Suppressor macrophage (primary cell): ENCODE measurements at places on chromosomes 6 and 20.
A peak's percentile ranks its signal among the peaks of the same experiment; 100 is the strongest.

GRCh38 chr6:84731901-84732300 is 32.5 kb downstream of the TBX18 start:
- no peak for DNase-seq

DNA sequence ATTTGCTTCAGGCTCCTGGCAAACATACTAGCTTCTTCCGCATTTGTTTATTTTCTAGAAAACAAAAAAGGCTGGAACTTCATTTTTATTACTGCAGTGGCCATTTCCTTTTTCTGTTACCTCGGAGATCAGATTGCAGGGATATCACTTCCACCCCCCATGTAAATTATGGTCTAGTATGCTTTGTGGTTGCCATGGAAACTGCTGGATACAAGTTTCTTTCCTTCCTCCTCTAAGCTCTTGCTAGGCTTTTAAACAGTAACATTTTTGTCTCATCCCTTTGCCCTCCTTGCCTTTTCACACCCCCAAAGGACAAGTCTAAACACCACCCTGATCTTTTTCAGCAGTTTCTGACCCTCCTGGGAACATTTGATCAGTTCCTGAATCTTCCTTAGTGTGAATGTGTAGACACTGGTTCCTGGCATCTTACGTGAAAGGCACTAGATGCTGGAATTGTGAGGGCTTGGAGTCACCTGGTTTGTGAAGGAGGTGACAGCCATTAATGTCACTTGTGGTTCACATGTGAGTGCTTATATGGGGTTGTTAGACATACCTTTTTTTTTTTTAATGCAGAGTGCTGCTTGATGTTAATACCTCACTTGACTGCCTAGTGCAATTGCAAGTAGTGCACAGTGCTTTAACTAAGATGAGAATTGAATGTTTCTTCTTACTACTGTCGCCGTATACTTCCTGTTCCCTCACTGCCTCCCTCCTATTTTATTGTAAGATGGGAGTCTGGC is 181.6 kb downstream of the JARID2 start:
- peak; percentile 93 for DNase-seq

DNA sequence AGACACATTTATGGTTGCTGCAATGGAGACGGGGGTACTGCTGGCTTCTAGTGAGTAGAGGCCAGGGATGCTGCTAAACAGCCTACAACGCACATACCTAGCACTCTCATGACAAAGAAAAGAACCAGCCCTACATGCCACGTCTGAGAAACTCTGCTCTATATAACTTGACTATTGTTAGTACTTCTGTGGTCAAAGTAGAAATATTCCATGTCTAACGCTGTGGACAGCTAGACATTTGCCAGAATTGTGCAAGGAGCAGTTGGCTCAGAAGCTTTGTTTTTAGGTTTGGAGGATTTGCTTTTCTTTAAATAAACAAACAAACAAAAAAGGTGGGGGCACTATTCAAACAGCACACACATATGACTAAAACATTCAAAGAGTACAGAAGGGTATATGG is 20.5 kb downstream of the UBE2V1 start:
- no peak for DNase-seq

DNA sequence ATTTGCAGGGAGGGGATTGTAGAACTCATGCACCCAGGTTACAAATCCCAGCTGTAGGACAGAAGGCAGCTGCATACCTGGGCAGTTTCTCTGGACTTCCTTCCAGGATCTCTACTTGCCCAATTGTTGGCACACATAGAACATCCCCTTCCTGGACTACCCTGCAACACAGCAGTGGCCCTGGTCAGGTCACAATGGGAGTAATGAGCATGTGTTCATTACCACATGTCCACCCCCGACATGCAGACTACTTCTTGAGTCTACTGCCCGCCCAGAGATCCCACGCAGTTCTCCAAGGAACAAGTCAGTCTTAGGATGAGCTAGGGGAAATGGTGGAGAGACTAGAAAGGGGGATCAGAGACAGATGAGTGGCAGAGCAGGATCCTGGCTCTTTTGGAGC is 5.1 kb downstream of the PEX6 start:
- peak; percentile 76 for DNase-seq

DNA sequence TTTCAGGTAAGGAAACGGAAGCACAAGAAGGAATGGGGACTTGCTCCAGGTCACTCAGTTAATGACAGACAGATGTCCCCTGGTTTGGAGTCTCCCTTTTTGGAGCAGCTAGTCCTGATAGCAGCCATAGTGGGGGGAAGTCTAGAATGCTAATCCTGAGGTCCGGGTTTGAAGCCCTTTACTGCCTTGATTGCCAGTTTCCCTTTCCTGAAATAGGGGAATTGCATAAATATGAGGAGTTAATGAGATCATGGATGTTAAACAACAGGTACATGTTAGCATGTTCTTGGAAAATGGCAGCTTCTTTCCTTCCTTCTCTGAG is 341 bp upstream of the TTPAL start:
- DNase-seq, result no peak

DNA sequence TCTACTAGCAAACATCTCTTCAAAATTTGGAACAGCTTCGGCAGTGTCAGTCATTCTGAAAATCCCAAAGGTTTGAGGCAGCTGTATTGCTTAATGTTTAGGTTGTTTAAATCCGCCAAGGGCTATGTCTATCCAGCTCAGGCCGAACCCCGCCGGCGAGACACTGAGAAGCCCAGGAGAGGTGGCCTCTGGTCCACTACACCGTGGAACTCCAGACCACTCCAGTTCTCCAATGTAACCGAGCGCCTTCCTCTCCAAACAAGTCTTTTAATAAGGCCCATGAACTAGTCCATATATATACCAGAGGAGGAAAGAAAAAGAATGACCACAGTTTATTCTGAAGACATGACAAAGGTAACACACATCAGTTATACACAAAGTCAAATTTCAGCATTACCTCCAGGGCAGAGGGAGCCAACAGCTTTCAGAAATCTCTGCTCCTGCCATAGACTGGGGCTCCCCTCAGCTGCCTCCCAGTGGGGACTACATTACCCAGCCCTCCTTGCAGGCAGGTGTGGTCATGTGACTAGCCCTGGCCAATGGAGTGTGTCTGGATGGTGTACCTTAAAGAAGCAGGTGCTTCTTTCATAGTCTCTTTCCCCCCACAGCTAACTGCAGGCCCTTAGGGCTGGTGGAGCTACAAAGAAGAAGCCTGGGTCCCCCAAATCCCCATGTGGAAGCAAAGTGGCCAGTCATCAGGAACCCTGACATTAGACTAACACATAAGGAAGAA is at the start of gene RAMACL:
Gene RAMACL (minus strand): TSS at position 255 of the 733 bp plus-strand sequence. CDS start 201 bp downstream, at position 54.
- DNase-seq, result no peak

DNA sequence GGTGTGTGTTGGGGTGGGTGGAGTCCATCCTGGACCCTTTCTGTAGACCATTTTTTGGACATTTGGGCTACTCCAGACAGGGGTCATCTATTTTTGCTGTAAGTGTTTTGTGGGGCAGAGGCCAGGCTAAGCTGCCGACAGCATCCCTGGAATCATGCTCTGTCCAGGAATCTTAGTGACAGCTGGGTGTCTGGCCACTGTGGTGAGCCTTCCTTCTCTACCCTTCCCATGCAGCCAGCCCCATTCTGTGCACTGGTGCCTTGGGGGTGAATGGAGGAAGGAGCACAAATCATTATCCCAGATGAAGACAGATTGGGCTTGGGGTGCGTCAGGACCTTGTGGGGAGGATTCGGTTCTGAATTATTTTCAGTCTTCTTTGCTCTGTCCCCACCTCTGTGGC is 20.2 kb downstream of the TOX2 start:
- no peak for DNase-seq

GRCh38 chr20:44650771-44651433 is 597 bp downstream of the ADA start:
- DNase-seq, result peak; percentile 29

GRCh38 chr6:34142061-34142998 is 3.6 kb downstream of the GRM4 start:
- no peak for DNase-seq

- DNase-seq, result no peak
These were observed 56.1 kb upstream of the APCDD1L start for GRCh38 chr20:58571356-58571692.

GRCh38 chr6:9131616-9132015 is 696.3 kb upstream of the SLC35B3 start:
- no peak for DNase-seq

DNA sequence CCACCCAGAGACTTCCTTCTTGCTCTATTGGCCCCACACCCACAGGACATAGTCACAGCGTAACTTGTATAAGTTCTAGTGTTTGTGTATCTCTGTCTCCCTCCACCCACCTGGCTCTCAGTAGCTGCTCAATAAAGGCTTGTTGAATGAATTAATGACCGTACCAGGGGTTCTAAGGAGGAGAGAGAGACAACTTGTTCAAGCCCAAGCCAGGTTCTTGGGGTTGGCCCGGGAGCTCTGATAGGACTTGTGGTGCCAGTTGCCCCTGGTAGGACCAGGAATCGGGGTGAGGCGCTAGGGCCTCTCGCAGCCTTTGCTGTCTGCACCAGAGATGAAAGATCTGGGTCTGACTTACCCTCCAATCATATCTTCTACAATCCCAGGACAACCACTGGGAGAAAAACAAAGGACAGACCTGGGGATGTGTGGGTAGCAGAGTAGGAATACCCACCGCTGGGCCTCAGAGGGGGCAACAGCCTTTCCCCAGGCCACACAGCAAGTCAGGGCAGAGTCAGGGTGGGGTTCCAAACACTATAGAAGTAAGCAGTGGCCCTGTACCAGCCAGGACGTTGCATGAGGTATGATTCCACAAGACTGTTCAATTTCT is 5.3 kb upstream of the TGM2 start:
- no peak for DNase-seq

- peak; percentile 3 for DNase-seq
These were observed 786.1 kb downstream of the TFAP2A start for GRCh38 chr6:9628819-9629218.

- DNase-seq, result no peak
These were observed 31.7 kb downstream of the C6orf58 start for GRCh38 chr6:127608554-127609270.

GRCh38 chr6:135423649-135424128 is 73.9 kb downstream of the AHI1 start:
- DNase-seq, result peak; percentile 56

- no peak for DNase-seq
These were observed 7.6 kb downstream of the TAP2 start for GRCh38 chr6:32830936-32831335.

DNA sequence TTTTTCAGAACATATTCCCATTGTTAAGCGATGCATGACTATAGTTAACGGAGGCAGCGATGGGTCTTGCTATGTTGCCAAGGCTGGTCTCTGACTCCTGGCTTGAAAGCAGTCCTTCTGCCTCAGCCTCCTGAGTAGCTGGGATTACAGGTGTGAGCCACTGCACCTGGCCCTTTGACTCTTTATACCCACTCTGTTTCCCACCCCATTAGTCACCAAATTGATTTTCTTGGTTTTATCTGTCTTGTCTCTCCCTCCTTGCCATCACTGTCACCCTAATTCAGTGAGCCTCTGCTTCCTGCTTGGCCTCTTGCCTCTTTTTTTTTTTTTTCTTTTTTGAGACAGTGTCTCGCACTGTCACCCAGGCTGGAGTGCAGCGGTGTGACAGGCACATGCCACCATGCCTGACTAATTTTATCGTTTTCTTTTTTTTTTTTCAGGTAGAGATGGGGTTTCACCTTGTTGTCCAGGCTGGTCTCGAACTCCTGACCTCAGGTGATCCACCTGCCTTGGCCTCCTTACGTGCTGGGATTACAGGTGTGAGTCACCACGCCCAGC is 31.3 kb downstream of the ZFAND3 start:
- no peak for DNase-seq

- DNase-seq, result no peak
These were observed 55.9 kb downstream of the RREB1 start for GRCh38 chr6:7163661-7164071.

DNA sequence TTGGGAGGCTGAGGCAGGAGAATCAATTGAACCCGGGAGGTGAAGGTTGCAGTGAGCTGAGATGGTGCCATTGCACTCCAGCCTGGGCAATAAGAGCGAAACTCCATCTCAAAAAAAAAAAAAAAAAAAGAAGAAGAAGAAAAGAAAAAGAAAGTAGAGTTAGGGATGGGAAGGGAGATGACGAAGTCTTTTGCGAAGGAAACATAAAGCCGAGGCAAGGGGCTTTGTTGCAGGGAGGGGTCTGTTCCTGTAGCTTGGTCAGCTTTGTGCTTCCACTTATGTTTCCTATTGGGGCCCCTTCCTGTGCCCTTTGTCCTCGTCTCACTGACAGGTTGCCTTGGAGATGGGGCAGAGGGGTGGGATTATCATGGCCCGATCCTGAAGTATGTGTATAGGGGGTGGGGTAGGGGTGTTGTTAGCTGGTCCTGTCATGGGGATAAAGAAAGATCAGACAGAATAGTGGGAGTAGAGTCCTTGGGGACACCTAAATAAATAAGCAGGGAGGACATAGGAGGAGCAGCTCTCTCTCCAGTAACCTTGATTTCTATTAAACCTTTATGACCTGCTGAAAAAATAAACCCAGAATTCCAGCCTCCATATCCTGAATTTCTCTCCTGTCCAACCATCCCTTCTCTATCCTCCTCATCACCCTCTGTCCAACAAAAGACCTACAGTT is 1.1 kb upstream of the CLIC1 start:
- peak; percentile 55 for DNase-seq

- DNase-seq, result no peak
These were observed 259.3 kb downstream of the NRN1 start for GRCh38 chr6:5747379-5747778.
